Retinal pigment epithelial cell (primary cell): ENCODE measurements at places on chromosomes 12 and 14.

GRCh38 chr12:39620659-39621658, 1.4 kb upstream of the ABCD2 start:
- DNase-seq, result no peak

- DNase-seq, result no peak
Observed at GRCh38 chr12:1926251-1926657, 7.8 kb upstream of the CACNA2D4 start.

DNA sequence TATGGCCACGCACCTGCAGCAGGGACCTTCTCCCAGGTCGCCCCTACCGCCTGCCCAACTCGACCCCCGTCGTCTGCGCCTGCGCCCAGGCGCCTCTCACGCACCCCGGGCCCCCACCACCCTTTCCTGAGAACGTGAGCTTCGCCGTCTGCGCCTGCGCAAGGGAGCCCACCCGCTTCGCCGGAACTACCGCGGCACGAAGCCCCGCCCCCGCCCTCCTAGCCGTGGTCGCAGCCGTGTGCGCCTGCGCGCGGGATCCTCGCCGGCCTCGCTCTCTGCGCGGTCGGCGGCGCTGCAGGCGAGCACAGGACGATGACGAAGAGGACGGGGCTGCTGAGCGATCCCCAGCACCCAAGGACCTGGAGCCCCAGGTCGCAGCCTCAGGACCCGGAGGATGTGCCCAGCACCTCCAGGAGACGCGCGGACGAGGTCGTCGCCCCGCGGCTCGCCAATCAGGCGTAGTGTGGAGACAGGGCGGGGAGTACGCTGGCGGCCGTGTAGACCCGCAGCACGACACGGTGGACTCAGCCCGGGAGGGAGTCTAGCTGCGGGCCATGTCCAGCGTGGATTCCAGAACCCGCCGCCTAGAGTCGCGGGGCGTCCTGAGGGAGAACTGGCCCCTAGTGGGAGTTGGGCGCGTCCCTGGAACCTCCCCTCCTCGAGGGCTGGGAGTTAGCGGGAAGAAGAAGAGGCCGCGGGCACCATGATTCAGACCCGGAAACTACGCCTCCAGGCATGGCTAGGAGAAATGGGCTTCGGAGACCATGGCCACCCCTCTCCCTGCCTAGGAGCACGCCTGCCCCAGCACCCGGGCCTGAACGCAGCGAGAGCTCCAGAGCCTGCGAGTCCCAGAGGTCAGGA, 1120.8 kb upstream of the TMEM132C start:
- no peak for DNase-seq

DNA sequence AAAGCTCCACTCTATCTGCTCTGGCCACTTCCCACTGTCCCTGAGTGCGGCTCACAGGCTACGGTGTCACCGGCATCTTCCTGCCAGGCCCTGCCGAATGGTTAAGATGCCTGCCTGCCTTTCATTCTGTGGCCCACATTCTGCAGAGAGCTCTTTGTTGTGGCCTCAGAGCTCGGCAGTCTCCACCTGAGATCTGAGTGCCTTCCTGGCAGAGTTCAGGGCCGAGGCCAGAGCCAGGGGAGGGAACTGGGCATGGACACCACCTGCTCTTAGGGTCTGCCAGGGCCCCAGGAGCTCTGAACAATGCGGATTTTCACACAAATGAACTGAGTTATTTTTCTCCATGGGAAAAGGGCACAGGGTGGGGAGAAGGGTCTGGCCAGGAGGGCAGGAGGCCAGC, 127.2 kb downstream of the RBM19 start:
- no peak for DNase-seq
